ENCODE measurements at places on chromosomes 6 and 20.
A peak's percentile ranks its signal among the peaks of the same experiment; 100 is the strongest.

GRCh38 chr6:137881522-137881886 lies 14.4 kb downstream of the TNFAIP3 start:
- no peak for DNase-seq

- DNase-seq = no peak
These were observed 11.1 kb downstream of the TMEM200A start for GRCh38 chr6:130376936-130377335.

GRCh38 chr20:39874049-39874893 lies 814.8 kb downstream of the MAFB start:
- no peak for DNase-seq

DNA sequence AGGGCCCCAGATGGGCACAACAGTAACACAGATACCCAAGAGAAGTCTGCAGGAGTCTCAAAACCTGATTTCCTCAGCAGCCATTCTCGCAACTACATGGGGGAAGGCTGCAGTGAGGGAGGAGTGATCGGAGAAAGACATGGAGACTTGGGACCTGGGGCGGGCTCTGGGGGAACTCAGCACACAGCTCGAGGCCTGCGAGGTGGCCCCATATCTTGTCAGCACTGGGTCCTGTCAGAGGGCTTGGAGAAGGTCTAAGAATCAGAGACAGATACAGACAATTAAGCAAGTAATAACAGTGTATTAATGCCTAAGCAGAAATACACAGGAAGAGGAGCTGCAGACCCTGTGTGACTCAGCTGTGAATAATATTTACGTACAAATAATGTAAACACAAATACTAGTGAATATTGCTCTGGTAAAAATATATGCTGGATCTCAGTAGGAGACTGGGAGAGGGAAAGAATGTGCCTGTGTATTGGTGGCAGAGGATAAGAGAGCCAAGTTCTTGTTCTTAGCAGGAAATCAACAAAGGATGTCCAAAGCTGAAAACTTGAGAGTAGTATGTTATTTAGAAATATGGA lies 336.2 kb downstream of the ZFAND3 start:
- DNase-seq = no peak

DNA sequence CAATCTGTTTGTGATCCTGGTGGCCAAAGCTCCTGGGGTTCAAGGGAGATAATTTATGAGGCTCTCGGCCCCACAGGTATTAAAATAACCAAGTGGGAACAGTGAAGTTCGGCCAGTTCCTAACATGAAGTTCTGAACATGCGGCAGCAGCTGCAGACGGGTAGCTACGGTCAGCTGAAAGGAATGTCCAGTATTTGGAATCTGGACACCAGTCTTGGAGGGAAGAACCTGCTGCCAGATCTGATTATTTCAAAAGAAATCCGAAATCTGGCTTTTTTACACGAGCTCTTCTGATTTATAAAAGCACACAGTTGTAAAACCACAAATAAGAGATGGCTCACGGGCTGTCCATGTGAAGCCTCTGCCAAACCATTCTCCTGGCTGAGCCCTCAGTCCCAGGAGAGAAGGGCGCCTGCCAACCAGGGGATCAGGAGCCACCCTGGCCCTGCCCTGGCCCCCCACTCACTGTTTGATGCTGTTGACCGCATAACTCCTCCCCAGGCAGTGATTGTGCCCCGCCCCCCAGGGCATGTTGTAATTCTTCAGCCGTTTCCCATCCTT lies 28.2 kb upstream of the KCNB1 start:
- no peak for DNase-seq

DNA sequence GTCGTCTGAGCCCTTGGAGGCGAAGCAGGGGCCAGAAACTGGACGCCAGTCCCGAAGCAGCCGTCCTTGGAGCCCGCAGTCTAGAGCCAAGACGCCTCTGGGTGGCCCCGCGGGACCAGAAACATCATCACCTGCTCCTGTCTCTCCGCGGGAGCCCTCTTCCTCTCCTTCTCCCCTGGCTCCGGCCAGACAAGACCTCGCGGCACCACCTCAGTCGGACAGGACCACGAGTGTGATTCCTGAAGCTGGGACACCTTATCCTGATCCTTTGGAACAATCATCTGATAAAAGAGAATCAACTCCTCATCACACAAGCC lies 416 bp downstream of the RSPH4A start:
- no peak for DNase-seq

- DNase-seq = peak; percentile 18
These were observed 13.1 kb upstream of the LIN28B start for GRCh38 chr6:104943781-104944180.

DNA sequence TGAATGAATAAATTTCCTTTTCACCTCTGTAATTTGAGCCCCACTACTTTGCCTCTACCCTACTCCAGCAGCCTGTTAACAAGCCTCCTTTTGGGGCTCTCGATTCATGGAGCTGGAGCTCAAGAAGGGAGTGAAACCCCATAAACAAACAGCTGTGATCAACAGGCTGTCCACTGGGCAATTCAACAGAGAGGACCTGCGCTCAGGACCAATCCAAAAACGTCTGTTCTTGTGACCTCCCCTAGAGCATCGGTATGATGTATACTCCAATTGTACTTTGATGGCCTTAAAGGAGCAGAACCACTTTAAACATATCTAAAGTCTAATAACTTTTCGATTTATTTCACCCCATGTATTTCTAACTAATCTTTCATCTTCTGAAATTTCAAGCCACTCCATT lies 37.4 kb downstream of the HIVEP2 start:
- DNase-seq = no peak

GRCh38 chr6:168678077-168678476 lies 237.1 kb downstream of the SMOC2 start:
- no peak for DNase-seq

DNA sequence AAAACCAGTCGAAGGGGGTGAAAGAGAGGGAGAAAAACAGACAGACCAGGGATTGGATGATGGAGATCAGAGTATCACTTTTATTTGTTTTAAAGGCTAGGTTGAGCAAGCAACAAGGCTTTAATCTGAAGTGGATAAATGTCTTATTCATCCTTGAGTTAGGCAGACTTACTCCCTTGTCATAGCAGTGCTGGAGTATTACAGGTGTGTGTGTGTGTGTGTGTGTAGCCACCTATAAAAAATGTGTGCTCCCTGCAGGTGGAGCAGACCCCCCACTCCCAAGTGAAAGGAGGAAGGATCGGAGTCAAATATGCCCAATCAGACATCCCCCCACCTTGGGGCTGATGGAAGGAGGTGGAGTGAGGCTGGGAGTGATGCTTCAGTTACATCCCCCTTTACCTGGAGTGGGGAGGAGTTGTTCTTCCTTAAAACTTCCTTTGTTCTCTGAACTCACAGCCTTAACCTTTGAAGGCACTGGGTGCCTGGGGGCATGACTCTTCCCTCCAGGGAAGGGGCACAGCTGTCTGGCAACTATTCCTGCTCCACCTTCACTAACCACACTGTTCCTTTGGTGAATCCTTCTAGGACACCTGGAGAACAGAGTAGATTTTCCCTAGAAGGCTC lies 27.3 kb downstream of the PTK7 start:
- DNase-seq = no peak

DNA sequence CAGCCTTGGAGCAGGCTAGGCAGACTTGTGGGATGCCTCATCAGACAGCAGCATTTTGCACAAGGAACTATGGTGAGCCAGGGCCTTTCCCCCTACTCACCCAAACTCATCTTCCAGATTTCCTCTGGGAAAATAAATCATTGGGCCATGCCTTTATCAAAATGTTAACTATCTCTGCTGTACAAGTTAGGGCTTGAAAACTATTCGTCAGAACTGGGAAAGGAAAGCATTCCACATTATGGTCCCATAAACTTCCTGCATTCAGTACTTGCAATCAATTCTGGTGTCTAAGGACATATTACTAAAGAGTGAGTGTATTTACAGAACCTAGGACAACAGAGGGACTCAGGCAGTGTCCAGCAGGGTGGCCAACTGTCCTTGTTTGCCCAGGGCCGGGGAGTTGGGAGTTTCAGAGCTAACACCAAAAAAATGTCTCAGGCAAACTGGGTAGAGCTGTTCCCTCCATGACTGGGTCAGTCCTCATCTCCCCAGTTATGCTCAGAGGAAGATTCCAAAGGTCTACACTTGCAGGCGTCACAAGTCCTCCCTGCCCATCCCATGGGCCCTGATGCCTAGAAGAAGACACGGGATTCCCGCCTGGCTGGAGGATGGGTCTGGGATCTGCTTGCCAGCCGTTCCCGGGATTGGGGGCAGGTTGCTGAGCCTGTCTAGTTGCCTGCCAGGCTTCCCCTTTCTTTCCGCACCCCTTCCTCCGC lies 72.2 kb downstream of the SLC22A3 start:
- DNase-seq = no peak

DNA sequence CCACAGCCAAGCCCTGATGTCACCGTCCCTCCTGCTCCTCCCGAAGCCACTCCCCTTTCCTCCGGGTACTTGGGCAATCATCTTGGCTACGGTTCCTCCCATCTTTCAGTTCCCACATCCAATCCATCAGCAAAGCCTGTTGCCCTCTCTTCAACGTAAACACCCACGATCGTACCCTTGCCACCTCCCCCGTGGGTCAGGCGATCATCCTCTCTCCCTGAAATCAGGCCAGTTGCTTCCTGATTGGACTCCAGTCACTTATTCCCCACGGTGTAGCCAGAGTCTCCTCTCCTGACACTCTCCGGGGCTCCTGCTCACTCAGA lies 44.5 kb downstream of the SULF2 start:
- no peak for DNase-seq

Data from NCI-H2081 (cell line).